Activated T-cell treated with anti-CD3 and anti-CD28 coated beads, Interleukin-2, amount 50 U/mL, for 72 hours (primary cell): ENCODE measurements at places on chromosomes 7 and 10. TPM values are rescaled to one million over a fixed set of nuclear protein-coding genes. Genes with fewer than 3 reads are reported as not detected.

DNA sequence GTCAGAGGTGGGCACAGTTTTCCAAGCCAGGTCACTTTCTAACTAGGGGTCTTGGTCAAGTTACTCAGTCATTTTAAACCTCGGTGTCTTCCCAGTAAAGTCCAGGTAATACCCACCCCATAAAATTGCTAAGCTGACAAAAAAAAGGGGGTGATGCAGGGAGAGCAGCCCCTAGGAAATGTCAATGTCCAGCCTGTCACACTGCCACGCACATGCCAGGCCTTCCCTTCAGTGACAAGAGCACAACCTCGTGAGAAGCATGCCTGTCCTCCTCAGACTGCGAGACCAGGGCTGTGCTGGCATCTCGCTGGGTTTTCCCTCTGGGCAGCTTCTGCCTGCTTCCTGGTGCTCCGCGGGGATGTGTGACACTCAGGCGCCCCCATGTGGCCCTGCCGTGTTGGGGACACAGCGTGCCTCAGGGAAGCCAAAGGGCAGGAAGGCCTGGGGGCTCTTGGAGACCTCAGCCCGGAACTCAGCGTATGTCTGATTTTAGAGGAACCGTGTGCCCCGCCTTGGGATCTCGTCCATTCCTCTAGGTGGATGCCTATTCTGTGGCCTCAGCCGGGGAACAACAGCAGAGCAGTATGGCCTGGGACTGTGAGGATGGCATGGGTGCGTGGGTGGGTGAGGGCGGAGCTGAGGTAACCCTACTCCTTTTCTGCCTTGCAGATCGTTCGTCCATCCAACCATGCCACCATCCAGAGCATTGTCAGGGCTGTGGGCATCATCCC, 10.2 kb upstream of the GDF2 start:
- peak; percentile 83 for DNase-seq

The NME8 gene
- total RNA-seq: not detected

The GPER1 gene
- total RNA-seq: 0.24 TPM

- no peak for DNase-seq
Measured at GRCh38 chr7:80145780-80146422, 11.3 kb downstream of the GNAI1 start.

- DNase-seq: no peak
Measured at GRCh38 chr7:38383281-38383680, 109.8 kb upstream of the TARP start.

GRCh38 chr10:85612378-85612775, 754.2 kb downstream of the GRID1 start:
- DNase-seq: peak; percentile 32

DNA sequence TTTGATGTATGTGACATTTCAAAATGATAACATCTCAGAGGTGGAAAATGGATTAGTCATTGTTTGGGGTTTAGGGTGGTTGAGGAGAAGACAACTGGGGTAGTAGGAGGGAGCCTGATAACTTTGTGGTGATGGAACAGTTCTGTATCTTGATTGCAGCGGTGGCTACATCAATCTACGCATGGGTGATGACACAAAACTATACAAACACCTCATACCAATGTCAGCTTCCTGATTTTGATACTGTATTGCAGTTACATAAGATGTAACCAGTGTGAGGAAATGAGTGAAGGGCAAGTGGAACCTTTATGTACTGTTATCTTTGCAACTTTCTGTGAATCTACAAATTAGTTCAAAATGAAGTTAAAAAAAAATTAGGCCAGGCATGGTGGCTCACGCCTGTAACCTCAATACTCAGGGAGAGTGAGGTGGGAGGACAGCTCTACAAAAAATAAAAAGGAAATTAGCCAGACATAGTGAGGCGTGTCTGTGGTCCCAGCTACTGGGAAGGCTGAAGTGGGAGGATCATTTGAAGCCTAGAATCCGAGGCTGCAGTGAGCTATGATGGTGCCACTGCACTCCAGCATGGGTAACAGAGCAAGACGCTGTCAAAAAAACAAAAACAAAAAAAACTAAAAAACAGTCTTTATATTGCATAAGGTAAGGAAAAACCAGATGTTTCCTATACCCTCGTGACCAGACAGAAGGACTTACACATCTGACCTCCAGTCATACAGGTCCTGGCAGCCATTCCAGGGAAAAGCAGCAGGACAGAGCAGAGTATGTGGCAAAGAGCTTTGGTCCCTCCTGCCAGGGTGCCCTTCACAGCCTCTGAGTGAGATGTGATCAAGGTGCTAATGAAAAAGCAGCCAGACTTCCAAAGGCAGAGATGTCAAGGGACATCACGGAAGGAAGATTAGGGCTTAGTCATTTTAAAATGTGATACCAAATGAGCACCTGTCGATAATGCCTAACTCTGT, 50.8 kb downstream of the CYTH3 start:
- peak; percentile 54 for DNase-seq

DNA sequence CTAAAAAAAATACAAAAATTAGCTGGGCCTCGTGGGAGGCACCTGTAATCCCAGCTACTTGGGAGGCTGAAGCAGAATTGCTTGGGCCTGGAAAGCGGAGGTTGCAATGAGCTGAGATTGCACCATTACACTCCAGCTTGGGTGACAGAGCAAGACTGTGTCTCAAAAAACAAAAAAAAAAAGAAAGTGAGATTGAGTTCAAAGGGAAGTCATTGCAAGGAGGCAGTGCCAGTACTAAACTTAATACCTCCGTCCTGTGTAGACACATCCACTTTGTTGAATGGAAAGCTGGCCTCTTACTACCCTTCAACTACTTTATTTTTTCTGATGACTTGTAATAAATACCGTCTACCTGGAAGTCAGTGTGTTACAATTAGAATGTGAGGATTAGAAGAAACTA, 31.0 kb downstream of the AHCYL2 start:
- no peak for DNase-seq

DNA sequence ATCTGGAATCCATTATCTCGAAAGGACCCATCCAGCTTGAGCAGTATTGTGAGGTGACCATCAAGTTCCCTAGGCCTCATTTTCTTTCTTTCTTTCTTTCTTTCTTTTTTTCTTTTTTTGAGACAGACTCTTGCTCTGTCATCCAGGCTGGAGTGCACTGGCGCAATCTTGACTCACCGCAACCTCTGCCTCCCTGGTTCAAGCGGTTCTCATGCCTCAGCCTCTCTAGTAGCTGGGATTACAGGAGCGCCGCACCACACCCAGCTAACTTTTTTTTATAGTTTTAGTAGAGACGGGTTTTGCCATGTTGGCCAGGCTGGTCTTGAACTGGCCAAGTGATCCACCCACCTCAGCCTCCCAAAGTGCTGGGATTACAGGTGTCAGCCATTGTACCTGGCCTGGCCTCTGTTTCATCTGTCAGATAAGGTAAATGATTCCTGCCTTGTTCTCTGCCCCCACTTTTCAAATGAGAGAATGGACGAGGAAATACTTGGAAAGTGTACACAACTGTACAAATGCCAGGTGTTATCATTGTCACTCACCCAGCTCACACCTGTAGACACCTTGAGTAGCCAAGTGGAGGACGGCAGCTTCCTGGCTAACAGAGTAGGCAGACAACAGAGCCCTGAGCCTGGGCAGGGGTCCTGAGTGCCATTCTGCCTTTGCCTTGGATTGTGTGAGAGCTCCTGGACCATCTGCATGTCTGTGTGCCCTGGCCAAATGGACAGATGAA, 54.1 kb downstream of the HK1 start:
- no peak for DNase-seq

The DPYSL4 gene
- total RNA-seq: 9.9 TPM

The NOS3 gene
- 6.8 TPM for total RNA-seq

The TFR2 gene
- 5.8 TPM for total RNA-seq

GRCh38 chr7:107725138-107725740, 18.7 kb upstream of the CBLL1 start:
- peak; percentile 50 for DNase-seq

The PLEKHS1 gene
- not detected for total RNA-seq

DNA sequence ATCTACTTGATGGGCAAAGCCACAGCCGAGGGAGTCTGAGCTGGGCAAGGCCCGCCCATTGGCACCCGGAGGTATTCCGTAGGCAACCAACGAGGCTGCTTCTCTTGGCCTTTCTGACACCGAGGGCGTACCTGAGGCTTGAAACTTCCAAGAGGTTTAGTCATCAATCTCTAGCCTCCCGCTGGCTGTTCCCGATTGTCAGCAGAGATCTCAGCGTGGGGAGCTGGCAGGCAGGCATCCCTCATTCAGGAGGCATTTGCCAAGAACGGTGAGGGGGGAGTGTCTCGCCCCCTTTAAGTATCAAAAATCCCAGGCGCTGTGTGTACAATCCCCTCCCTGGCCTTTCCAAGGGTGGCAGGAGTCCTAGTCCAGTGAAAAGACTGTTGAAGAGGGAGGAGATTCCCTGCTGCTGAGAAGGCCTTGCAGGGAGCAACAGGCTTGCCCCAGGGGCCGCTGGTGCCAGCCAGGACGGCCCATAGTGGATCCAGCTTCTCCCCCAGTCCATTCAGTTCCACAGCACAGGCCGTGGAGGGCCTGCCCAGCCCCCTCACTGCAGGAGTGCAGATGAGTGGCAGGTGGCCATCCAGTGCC, 39.7 kb downstream of the OAT start:
- no peak for DNase-seq

DNA sequence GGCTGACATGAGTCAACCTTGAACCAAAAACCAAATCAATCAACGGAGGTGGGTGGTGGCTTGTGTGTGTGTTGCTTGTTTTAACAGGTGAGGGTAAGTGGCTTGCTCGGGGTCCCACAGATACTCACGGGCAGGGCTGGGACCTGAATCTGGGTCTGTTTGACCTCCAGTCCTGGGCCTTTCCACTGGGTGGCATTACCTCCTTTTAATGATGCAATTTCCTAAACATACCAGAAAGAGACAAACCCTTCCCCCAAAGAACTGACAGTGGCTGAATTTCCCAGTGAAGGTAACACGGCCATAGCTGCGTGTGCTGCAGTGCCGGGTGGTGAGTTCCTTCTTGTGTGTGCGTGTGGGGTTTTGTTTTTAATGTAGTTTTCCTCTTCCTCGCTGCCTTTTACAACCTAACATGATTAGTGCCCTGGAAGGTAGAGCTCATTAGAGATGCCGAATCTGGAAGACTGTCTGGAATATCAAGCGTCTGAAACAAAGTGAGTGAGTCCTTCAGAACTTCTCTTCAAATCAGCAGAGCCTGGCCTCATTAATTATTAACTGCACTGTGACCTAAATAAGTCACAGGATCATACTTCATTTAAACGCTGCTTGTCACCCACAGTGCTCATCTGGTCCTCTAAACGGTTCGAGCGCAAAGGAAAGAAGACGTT, 166.1 kb upstream of the TCERG1L start:
- DNase-seq: no peak
